Activated gamma-delta T cell treated with anti-CD3 and anti-CD28 coated beads, Interleukin-2, amount 50 U/mL, for 16 hours (primary cell): ENCODE measurements at places on chromosomes 4 and X.

- DNase-seq: no peak
Observed at GRCh38 chr4:107966903-107967302, 22.8 kb upstream of the HADH start.

DNA sequence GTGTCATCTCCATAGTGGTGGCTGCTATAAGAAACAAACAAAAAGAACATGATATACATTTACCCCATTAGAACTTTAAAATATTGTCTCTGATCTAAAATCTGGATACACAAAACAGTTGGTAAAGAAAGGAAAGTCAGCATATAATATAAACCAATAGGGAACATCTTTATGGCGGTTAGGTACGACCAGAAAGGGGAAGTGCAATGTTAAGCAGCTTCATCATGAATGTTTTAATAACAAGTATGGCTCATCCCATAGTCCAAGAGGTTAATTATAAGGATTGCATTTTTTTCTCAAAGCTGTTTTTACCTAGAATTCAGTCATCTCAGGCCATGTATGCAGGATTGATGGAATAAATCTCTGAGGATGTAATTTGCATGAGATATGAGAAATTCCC, 1869.7 kb downstream of the PCDH7 start:
- no peak for DNase-seq

DNA sequence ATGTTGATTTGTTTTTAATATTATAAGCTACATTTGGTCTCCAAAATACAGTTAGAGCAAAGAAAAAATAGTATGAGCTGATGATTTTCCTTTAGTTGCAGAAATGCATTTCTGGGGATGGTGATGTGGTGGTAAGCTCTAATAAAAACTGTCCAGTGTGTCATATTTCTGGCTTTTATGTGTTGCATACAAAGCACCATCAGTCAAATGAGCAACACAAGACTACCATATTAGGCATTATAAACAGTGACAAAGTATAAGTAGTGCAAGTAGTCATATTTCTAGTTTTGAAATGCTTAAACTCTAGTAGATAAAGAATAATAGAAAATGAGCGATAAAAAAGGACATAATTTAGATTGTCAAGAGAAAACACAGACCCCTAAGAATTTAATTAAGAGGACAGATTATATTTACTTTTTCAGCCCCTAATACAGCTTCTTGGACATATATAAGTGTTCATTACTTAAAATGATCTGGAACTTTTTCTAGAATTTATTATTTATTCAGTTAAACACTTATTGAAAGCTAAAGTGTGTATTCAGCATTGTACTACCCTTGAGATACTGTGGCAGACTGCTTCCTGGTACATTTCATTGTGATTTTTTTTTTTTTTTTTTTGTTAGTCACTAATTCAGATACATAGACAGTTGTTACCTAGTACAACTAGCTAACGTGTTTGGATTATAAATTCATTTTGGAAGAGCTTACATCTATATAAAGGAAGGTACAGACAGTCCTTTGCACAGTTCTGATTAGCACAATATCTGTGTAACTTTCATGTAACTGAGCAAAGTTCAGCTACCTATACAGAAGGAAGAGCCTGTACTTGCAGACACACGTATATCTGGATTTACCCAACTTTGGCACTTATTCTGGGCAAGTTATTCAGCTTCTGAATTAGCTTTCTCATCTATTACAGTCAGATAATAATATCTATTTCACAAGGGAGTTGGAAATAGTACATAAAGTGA, 22.3 kb downstream of the RAP1GDS1 start:
- no peak for DNase-seq

- DNase-seq: no peak
Observed at GRCh38 chr4:176864238-176864637, 71.5 kb upstream of the VEGFC start.

DNA sequence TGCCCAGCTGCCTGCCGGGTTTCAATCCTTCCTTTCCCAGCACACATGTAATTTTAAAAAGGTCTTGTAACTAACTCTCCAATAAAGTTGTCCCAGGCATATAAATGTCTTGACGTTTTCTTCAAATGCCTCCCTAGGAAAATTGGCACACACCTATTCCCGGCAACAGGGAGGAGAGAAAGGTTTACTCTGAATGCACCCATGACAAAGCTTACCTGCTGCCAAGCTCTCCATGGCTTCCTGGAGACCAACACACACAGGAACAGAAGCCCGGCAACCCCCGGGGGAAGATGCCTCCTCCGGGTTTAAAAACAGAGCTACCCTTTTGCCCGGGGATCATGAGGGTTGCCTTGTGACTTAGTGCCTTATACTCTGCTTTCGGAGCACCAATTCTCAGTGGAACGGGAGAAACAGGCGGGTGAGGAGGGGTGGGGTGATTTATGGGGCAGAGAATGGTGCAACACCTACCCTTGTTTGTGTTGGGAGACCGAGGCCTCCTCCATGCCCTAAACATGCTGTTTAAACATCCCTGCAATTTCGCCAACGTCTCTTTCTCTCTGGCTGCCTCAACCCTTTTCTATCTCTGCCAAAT, 4.8 kb upstream of the GYG2 start:
- no peak for DNase-seq

DNA sequence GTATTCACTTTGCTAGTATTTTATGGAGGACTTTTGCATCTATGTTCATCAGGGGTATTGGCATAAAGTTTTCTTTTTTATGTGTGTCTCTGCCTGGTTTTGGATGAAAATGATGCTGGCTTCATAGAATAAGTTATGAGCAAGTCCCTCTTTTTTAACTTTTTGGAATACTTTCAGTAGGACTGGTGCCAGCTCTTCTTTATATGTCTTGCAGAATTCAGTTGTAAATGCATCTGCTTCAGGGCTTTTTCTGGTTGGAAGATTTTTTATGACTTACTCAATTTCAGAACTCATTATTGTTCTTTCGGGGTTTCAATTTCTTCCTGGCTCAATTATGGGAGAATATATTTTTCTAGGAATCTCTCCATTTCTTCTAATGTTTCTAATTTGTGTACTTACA, 9.1 kb upstream of the CSN2 start:
- DNase-seq: no peak

DNA sequence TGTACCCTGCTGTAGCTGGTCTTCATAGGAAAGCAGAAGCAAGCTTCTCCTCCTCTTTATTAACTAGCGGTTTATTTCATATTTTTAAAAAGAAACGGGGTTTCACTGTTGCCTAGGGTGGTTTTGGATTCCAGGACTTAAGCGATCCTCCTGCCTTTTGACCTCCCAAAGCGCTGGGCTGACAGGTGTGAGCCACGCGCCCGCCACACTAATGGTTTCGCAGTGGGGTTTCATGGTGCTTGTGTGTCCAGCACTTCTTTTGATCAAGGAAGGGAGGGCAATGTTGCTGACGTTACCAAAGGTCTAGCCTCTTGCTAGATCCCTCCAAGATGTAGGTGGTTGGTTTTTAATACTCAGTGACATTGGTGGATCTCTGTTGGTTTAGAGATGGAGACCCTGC, 1.4 kb downstream of the MAEA start:
- DNase-seq: no peak

- DNase-seq: no peak
Observed at GRCh38 chrX:63526863-63527262, 175.7 kb upstream of the SPIN4 start.
